EH (cell line): ENCODE measurements at places on chromosomes 12 and 14.

DNA sequence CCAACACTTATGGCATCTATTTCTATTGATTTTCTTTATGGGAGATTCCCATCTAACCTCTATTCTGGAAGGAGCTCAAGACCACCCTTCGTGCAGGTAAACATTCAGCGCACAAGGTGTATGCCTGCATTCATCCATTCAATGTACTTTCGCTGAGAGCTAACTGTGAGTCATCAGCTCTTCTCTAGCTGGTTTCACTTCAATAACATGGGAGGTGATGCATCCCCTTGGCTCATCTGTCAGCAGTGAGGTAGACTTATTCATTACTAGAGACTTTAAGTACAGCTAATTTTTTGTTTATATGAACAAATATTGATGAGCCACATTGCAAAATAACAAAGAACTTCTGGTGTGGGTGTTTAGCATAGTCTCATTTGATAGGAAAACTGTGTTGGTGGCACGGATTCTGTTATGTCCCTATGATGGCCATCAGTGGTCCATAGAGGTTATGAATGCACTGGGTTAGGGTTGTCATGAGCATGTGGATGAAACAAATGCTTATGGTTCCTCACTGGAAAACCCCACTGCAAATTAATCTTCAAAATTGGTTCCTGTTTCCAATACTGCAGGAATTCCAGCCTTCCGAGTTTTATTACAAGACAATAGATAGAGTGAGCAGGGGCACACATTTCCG, 1151.0 kb downstream of the BCL11B start:
- DNase-seq = no peak

DNA sequence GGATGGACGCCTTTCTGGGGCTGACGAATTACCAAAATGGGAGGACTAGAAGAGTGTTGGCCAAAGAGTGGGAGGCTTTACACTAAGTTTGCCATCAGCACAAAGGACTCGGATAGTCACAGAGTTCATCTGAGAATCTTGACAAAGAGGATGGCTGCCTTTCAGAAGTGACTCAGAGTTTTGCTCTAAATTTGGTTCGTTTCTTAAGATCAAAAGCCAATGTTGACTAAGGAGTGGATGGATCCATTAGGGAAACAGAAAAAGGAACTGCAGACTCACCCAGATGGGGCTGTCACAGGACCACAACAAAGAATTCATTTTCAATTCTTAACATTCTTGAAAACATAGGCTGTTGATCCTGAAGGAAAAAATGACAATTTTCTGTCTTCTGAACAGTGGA, 81.3 kb upstream of the DUSP6 start:
- peak; percentile 61 for DNase-seq

DNA sequence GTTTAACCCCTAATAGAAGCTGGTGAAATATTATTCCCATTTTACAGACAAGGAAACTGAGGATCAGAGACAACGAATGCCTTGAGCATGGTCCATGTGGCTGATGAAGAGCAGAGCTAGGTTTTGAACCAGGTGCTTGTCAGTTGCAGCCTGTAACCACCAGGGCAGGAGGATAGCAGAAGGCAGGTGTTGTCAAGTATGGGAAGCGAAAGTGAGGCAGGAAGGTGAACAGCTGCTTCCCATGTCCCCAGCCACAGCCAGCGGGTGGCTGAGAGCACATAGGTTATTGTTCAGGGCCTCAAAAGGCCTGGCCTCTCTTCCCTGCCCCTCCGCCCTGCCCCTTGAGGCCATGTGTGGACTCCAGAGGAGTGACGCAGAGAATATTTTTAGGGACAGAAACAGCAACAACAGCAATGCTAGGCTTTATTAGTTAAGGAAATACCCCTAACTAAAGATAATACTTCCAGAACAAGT, 39.6 kb downstream of the IQSEC3 start:
- DNase-seq = no peak

DNA sequence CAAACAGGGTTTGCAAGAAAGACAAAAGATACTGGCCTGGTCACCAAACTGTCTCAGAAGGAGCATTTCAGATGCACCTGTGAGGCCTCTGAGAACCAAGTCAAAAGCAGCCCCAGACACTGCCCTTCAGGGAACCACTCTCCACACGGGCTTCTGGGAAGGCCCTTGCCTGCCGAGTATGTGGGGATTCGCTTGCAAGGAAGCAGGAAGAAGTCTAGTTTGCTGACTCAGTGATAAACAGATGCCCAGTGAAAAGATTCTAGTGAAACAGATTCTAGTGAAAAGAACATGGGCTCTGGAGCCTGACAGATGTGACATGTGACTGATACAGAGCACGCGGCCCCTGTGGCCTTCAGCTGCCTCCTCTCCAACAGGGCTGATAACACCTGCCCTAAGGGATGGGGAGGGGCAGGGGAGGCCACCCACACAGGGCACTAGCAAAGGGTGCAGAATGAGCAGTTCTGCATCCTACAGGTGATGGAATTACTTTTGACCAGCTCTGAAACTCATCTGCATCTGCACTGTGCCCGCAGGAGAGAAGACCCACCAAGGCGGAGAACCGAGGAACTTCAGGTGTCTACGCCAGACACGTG, 19.1 kb downstream of the AMN start:
- no peak for DNase-seq

DNA sequence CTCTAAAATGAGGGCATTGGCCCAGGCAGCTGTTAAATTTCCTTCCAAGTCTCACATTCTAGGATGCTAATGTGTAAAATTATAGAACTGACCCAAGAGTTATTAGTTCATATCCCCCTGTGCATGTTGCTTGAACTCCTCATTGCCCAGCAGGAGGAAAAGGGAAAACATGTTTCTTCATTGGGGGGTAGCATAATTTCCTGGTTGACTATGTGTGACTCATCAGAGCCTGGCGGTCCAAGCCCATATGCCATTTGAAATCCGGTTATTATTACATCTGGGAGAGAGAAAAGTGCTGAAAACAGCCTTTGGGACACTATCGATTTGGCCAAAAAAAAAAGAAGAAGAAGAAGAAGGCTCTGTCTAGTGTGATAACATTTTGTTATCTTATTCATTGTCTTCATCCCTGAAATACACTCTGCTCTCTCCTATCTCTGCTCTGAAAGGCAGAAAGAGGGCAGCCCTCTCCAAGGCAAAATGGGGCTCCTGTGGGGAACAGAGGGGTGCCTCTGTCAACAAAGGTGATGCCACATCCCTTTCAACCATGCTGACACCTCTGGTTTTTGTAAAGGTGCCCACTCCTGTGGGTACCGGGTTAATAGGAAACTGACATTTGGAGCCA, 114.2 kb downstream of the DAD1 start:
- peak; percentile 32 for DNase-seq

DNA sequence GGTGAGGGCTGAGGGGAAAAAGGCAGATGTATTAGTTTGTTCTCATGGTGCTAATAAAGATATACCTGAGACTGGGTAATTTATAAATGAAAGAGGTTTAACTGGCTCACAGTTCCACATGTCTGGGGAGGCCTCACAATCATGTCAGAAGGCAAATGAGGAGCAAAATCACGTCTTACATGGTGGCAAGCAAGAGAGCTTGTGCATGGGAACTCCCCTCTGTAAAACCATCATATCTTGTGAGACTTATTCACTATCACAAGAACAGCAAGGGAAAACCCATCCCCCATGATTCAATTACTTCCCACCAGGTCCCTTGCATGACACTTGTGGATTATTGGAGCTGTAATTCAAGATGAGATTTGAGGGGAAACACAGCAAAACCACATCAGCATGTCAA, 1220.9 kb downstream of the GALC start:
- no peak for DNase-seq

GRCh38 chr12:122403831-122404230, 18.6 kb downstream of the CLIP1 start:
- no peak for DNase-seq

GRCh38 chr12:103928682-103929045, 1.5 kb upstream of the HSP90B1 start:
- DNase-seq = no peak

DNA sequence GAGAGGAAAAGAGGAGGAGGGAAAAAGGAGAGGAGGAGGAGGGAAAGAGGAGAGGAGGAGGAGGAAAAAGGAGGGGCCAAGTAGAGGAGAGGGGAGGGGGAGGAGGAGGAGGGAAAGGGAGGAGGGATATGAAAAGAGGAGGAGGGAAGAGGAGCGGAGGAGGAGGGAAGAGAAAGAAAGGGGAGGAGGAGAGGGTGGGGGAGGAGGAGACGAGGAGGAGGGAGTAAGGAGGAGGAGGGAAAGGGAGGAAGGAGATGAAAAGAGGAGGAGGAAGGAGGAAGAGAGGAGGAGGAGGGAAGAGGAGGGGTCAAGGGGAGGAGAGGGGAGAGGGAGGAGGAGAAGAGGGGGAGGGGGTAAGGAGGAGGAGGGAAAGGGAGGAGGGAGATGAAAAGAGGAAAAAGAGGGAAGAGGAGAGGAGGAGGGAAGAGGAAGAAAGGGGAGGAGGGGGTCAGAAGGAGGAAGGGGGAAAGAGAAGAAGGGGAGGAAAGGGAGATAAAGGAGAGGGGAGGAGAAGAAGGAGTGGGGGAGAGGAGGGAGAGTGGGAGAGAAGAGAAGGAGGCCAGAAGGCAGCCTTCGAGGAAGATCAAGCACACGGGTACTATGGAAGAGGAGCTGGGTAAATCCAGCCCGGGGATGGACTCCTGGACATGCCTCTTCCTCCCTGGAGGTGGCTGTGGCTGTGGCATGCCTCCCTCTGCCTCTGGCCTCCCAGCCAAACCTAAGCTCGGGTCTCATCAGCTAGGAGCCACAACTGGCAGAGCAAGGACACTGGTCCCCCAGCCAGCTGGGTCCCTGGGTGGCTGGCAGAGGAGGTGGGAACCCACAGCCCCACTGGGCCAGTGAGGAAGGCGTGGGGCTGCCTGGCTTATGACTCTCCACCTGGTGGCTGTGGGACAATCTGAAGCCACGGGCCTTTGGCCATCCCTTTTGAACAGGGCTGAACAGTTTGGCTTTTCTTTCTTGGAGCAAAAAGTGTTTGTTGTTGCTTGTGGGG, 3.0 kb upstream of the CMKLR1 start:
- DNase-seq = no peak

GRCh38 chr12:113271466-113271852, 50.2 kb downstream of the TPCN1 start:
- DNase-seq = no peak

DNA sequence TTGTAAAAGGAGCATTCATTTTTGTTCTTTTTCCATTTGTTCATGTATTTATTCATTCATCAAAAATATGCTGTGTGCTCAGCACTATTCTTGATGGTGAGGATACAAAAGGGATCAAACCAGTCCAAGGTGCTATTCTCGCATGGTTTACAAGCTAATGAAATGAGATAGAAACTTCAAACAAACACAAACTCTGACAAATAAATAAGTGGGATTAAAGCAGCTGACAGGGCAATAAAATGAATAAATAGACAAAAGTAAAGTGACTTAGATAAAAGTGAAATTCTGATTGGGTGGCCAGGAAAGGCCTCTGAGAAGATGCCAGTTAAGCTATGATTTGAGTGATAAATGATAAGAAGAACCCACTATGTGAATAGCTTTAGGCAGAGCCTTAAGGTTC, 162.0 kb upstream of the PDZRN4 start:
- DNase-seq = no peak

- no peak for DNase-seq
Observed at GRCh38 chr12:41120211-41120610, 67.9 kb upstream of the PDZRN4 start.

DNA sequence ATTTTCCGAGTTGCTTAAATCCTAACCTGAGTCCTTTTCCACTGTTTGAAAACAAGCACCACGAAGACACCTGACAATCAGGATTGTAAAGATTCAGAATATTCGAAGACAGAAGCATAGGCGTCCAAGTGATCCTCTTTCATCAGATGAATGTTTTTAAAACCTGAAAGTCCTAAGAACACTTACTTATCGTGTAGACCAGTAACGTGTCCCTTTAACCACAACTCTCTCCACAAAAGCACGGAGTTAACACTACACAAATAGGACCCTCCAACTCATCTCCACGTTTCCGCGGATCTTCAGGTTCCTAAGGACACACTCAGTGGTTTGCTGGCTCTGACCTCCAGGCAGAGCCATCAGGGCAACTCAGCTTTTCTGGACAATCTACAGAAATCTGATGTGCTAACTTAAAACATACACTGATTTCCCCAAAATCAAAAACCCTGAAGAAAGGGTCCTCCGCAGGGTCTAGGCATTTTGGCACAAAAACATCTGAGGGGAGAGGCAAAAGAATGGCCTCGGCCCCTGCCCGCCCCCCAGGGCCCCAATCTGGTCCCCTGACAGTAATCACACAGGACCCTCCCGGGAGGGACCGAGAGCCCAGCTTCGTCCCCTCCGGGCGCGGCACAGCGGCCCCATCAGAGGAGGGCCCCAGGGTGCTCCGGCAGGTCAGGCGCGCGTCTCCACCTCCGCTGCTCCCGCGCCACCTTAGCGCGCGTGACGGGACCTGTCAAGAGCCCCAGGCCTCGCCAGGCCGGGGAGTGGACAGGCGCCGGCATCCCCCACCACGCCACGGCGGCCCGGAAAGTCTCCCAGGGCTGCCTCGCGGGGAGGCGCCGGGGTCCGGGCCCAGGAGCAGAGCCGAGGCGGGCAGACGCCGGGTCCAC, 925 bp downstream of the DICER1 start:
- DNase-seq = peak; percentile 41
